ENCODE measurements at places on chromosomes 12 and 14. TPM values are rescaled to one million over a fixed set of nuclear protein-coding genes. Genes with fewer than 3 reads are reported as not detected.

GRCh38 chr12:53726946-53727309 is 324 bp downstream of the CALCOCO1 start:
- no peak for DNase-seq

DNA sequence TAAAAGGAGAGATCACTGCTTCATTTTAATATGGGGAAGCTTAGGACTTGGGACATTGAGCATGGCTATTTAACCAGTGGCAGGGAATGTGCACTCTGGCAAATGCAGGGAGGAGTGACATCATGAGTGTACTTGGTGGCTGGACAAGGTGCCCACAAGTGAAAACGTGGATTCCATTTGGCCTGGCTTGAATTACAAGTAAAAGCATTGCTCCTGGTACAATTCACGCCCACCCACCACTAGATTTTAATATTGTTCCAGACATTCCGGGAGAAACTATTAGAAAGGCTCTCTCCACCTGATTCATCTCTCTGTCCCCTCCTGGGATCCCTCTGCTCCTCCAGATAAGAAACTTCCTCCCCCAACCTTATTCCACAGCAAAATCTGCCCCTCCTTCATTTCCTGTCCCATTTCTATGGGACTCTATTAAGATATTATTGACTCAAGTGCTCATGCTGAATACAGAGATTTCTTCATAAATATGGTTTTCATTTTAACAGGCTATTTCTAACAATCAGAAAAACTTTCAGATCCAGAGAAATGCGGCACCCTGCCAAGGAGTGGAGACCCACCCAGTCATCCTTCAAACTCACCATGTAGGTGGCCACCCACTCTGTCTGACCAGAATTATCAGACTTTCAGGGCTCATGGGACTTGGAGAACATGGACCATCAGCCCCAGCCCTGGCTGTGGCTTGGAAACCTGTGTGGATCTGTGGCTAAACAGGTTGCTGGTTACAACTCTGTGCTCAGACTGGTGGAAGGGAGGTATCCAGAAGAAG is 43.2 kb downstream of the SSPN start:
- DNase-seq: no peak

- no peak for DNase-seq
Observed at GRCh38 chr12:54134395-54134794, 54.4 kb downstream of the SMUG1 start.

DNA sequence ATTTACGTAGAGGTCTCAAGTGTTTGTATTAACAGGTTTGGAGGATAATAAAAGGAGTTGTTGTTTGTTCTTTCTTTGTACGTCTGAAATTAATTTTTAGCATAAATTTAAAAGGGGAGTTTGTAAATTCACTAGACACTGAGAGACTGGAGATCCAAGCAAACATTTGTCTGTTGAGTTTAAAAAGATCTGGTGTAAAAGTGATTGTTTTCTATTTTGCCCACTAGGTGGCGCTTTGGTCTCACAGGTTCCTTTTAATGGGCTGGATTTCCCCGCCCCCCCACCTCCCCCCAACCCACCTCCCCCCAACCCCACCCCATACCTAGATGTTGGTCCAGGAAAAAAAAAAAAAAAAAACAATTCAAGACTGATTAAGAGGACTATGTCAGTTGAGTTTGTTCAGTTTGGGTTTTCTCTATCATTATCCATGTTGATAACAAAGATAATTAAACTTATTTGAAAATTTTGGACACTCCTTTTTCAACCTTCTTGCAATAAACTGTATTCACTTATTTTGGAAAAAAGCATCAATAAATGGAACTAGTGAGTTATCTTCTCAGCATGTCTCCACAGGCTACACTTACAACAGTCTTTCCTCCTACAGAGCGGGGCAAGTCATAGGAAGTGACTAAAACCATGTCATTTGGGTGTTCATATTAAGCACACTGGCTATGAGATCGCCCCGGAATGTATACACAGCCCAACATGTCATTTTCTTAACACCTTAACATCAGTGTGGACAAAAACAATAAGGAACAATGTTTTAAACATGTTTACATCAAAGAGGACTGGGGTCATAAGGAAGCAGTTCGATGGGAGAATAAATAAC is 841.1 kb downstream of the NRXN3 start:
- peak; percentile 8 for DNase-seq

DNAJC22 gene
- 25.3 TPM for polyA plus RNA-seq
